ENCODE measurements at places on chromosomes 5 and 9.

DNA sequence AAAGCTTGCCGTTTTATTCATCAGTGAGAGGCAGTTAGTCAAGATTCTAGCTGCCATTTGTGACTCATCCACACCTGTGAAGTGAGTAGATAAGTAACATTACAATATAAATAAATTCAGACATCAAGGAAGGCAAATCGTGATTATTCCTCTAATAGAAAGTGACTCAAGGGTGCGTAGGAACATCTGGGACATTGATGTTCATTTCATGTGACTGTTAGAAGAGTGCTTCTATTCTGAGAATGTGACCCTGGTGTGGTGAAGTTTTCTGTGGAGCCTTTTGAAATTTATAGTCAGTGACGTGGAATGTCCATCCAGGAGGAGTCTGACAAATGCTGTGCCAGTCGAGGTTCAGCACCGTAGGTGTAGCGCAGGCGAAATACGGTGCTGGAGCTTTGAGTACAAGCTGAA lies 48.4 kb upstream of the FAM240B start:
- no peak for DNase-seq

DNA sequence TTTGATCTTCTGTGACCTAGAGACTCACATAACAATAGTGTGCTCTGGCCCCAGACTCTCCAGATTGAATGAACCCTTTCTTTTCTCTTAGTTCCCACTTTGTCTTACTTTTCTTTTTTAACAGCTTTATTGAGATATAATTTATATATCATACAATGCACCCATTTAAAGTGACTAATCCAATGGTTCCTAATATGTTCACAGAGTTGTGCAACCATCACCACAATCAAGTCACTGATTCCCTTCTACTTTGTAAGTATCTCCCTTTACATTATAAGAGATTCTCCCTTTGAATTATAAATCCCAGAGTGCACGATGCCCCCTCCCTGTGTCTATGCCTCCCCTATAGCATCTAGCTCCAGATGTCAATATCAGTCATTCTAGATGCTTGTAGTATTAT lies 172.4 kb downstream of the HINT1 start:
- no peak for DNase-seq

DNA sequence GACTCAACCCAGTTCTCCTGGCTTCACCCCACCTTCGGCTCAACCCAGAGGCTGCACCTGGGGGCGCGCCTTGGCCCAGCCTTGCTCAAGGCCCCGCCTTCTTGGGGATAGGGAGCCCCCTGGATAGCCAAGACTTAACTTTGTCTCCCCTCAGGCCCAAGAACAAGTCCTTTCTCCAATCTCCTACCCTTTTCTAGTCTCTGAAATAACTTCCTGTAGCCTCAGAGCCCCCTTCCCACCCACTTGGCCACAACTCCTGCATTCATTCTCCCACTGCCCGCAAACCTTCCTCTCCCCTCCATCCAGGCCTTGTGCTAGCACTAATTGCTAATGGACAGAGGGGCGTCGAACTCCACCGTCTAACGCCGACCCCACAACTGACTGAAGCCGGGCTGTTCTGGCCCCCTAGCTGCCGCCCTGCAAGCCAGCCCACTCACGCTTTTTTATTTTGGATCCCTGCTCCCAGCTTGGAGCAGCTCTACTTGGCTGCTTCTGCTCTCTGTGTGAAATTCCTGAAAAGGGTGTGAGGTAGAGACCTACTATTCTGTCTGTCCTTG lies 579 bp upstream of the ASTN2 start:
- DNase-seq: no peak

- no peak for DNase-seq
Observed at GRCh38 chr5:132461569-132462070, 29.0 kb downstream of the IRF1 start.

GRCh38 chr9:99056886-99057664 lies 47.8 kb upstream of the TGFBR1 start:
- DNase-seq: no peak

DNA sequence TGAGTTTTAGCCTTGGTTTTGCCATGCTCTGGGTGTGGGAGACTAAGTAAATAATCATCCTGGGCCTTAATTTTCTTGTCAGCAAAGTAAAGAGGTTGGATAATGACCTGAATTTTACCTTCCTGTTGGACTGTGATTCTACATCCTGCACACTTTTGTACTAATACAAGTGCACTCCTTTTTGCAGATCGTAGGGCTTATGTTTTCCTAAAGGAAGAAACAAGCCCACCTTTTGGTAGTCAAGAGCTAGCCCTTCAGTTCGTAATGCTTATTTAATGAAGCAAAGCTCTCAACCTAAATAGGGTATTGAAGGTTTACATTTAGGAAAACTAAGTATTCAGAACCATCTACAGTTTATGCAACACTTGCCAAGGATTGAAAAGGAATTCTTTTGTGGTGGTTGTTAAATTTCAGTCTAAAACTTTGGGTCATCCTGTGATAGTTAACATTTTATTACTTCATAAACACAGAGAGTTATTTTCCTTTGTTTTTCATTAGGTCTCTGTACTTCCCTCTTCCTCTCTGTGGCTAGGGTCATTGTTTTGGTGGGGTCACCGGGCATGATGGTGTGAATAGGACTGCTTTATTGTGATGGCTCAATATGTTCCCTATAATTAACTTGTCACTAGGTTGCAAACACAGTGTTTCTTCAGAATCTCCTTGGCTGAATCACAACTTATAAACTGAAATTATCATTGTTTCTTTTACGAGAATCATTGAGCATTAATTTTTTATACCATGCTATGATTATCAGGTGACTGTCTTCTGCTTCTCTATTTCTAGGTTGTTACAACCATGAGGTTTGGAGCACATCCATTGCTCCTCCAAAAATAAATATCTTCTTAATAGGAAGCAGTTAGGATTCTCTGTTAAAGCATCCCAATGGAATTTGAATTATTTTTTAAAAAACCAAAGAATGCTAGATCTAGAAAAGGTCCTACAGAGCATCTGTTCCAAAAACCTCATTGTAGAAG lies 28.5 kb downstream of the SPINK5 start:
- DNase-seq: no peak

- no peak for DNase-seq
Observed at GRCh38 chr9:90025816-90026215, 421.0 kb downstream of the GADD45G start.

DNA sequence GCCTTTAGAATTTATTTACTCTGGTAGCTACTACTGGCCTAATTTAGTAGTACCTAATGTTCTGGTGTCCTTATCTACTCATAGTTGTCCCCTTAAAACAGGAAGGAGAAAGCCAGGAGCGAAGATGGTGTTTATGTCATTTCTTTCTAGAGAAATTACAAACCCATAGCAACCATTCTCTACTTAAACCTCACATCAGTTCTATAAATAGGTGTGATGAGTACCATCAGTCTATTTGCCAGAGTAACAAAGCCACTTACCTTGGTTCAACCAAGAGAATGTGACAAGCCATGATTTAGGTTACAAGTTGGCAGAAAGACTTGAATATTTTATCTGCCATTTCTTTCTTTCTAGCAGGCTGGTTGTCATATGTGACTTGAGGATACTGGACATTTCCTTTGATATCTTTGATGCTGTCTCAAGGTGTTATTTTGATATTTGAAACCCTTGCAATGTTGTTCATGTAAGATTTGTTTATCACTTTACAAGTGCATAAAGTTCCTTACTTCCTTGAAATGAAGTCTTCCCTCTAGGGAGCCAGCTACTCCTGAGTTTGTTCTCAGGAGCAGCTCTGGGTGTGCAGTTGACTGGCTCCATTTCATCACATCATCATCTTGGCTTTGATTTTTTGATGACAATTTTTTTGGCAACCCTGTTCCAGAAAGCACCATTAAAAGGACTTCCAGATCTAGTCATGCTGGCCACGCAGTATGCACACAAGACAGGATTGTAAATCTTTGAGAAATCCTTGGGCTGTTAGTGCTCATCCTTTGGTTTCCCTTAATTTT lies 286.8 kb downstream of the ARHGAP26 start:
- DNase-seq: no peak

GRCh38 chr5:169602535-169602934 lies 19.0 kb downstream of the SPDL1 start:
- DNase-seq: no peak

DNA sequence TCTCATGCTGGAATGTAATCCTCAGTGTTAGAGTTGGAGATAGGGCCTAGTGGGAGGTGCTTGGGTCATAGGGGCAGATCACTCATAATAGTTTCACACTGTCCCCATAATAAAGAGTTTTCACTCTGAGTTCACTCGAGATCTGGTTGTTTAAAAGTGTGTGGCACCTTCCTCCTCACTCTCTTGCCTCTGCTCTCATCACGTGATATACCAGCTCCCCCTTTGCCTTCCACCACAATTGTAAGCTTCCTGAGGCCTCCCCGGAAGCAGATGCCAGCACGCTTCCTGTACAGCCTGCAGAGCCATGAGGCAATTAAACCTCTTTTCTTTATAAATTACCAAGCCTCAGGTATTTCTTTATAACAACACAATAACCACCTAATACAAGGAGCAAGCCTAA lies 3.8 kb upstream of the KLHL3 start:
- no peak for DNase-seq

GRCh38 chr5:91026466-91026865 lies 356.7 kb downstream of the ARRDC3 start:
- DNase-seq: no peak

- DNase-seq: no peak
Observed at GRCh38 chr5:124581738-124582560, 164.5 kb downstream of the ZNF608 start.

GRCh38 chr5:76755779-76756637 lies 40.1 kb downstream of the F2R start:
- no peak for DNase-seq

GRCh38 chr9:76732341-76732958 lies 31.8 kb upstream of the PCA3 start:
- DNase-seq: no peak

GRCh38 chr5:78706825-78707224 lies 58.3 kb upstream of the LHFPL2 start:
- DNase-seq: no peak

DNA sequence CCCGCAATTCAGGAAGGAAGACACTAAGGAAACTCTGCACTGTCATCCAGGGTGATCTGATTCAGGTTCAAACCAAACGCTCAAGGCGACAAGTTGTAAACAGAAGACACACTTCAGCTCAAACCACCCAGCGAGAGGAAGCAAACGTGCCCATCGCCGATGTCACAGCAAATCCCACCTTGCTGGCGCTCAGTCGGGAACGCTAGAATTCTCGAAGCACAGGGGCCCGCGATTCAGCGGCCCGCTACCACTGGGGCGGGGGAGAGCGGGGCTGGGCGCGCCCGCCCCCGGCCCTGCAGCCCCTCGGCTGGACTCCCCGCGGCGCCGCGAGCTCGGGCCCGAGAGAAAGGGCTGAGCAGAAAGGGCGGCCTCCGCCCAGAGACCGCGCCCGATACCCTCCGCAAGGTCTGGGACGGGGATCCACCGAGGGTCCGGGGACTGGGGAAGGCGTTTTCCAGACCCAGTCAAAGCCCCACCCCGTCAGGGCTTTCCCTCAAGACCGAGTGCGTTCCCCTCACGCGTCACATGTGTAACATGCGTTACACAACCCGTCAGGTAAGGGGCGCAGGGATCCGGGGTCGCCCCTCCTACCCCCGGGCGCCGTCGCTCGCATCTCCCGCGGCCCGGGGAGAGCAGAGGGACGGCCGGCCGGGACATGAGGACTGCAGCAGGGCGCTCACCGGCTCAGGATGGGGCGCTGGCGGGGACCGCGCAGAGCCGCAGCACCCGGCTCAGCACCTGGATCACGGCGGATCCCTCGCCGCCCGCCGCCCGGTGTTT lies 469 bp downstream of the AGTPBP1 start:
- DNase-seq: no peak

GRCh38 chr9:133814586-133815208 lies 76.5 kb upstream of the SARDH start:
- no peak for DNase-seq

DNA sequence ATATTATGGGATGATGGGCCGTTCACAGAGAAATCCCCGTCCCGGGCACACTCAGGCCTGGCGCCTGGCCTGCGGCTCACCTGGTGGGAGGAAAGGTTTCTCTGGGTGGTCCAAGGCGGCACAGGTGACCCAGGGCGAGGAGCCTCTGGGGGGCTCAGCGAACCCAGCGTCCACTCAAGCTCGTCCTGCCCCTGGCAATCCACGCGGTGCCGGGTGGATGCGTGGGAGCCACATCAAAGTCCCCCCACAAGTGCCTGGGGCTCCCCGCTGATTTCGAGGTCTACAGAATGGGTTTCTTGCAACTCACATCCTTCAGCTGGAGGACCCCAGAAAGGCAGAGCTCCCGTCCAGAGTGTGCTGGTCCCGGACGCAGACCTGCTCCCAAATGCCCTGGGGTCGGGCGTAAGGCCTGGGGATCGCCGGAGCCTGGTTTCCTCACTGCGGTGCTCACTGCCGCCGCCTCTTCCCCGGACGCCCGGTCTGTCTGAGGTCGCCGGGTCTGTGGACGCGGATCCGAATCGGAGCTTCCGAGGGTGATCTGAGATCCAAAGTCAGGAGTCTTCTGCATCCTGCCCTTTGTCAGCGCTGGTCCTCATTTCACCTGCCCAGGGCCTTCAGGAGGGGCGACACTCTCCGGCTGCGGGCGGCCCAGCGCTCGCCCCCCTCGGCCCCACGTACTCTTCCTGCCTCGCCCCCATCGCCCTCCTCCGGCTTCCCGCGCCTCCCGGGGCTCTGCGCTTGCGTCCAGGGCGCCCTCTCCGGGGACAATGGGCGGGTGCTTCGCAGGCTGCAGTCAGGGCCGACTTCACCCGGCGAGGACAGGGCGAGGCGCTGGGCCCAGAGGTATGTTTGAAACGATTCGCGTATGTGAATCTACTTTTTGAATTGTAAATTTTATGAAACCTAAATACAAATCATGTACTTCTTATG lies 20.0 kb upstream of the RUFY1 start:
- peak; percentile 49 for DNase-seq

DNA sequence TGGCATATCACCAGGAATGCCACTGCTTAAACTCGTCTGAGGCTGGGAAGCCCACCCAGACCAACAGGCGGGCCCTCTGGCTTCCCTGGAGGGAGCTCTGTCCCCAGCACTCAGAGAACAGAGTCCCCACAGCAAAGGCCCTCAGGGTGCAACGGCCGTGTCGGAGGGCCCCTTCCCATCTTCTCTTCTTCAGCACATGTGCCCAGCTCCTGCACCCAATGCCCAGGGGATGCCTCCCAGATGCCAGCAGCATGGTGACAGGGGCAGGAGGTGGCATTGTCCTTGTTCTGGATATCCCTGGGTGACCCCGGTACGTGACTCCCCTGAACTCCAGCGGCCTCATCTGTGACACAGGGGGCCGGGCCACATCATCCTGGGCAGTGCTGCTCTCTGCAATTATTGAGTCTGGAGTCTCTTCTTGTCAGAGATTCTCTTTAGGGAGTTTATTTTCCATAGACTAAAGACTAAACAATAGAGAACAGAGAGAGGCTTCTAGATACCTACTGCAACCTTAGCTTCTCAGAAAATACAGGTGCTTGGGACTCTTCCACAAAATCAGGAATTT lies 13.6 kb upstream of the OLFM1 start:
- DNase-seq: no peak
